ENCODE measurements at places on chromosomes 6 and 20.

GRCh38 chr6:163904186-163904585 is 489.7 kb downstream of the QKI start:
- DNase-seq = no peak

GRCh38 chr20:58985656-58986055 is 4.6 kb downstream of the NELFCD start:
- no peak for DNase-seq

- no peak for DNase-seq
These were observed 661.4 kb upstream of the HS3ST5 start for GRCh38 chr6:115004204-115004603.

DNA sequence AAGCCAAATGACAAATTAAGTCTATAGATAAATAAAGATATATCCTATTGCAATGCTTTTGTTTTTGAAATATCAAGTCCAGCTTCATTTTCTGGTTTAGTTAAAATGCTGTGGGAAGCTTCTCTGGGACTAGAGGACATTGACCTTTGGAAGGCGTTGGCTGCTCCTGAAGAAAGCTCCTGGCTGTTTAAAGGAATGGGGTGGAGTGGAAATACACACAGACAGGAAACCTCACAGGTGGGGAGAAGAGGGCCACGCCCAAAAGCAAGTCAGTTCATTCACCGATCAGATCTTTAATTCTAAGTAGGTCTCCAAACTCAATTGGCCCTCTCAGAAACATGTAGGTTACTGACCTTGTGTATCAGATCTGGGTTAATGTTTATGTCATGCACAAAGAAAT is 59.6 kb downstream of the SPTLC3 start:
- DNase-seq = no peak

DNA sequence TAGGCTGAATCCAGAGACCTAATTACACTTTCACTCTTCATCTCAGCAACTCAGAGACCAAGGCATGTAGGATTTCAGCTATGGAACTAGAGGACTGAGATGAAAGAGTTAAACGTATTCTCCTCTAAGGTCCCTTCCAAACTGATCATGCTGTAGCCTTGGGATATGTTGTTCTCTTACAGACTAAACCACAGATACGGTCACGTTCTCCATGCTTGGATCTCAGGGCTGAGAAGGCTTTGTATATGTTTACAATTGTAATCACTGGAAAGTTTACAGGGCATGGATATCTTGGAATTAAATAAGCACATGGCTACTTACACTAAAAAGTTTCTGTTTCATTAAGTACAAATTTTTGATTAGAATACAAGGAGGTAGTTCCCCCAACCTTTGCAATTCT is 50.1 kb downstream of the PKIB start:
- no peak for DNase-seq

DNA sequence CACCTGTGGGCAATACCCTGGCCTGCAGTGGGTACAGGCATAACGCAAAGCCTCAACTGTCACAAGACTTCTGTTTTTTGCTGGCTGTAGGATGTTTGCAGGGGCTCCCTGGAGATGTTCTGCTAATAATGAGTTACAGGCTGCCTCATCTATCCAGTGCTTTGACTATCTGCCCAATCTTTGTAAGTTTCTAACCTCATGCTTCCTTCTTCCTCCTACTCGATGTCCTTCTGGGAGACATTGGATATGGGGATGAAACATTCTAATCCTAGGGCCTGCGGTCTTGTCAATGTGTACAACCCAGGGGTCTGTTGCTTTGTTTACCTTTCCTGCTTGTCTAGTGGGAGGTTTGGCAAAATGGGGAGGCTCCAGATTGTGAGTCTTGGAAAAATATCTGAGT is 136.8 kb upstream of the TCF21 start:
- no peak for DNase-seq

GRCh38 chr6:117317261-117317660 is 51.9 kb downstream of the VGLL2 start:
- no peak for DNase-seq

DNA sequence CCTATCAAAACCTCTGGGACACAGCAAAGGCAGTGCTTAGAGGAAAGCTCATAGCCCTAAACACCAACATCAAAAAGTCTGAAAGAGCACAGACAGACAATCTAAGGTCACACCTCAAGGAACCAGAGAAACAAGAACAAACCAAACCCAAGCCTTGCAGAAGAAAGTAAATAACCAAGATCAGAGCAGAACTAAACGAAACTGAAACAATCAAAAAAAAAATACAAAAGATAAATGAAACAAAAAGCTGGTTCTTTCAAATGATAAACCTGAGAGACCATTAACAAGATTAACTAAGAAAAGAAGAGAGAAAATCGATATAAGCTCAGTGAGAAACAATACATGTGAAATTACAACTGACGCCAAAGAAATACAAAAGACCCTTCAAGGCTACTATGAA is 34.8 kb upstream of the RUNX2 start:
- DNase-seq = no peak

Data from stimulated activated CD4-positive, alpha-beta T cell treated with anti-CD3 and anti-CD28 coated beads, Interleukin-15, amount 100 ng/mL, for 1 hour (primary cell).